ENCODE measurements at places on chromosomes 13 and 19.

- DNase-seq: no peak
These were observed 90.9 kb downstream of the SIPA1L3 start for GRCh38 chr19:37997911-37998344.

DNA sequence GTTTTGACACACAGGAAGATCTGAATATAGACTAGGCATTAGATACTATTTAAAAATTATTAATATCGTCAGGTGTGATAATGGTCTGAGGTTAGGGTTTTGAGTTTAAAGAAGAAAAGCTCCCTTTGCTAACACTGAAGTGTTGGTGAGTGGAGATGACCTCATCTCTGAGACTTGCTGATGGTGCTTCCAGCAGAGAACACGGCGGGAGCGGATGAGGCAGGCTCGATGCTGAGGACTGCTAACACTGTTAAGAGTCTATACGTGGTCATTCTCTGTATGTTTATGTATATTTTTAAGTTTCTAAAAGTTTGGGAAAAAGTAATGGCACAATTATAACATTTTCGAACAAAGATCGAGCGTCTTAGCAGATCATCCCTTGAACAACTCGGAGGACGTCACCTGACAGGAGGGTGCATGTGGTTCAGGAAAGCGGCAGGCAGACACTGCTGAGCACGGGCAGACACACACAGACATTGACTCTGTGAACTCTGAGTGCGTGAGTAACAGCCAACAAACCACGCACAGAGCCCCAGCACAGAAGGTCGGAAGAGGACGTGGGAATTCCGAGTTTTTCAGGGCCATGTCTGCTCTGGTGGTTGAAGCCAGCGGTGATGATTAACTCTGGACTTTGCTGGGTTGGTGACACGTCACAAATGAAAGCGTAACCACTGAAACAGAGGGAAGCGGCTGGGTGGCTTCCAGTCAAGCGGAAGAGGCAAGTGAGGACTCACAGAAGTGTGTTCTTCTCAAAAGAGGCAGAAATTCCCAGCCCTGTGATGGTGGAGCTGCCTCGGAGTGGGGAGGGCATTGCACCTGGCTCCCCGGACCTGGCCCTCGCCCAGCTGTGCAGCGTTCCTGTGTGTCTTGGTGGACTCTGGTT, 91.9 kb upstream of the TEX29 start:
- DNase-seq: no peak

DNA sequence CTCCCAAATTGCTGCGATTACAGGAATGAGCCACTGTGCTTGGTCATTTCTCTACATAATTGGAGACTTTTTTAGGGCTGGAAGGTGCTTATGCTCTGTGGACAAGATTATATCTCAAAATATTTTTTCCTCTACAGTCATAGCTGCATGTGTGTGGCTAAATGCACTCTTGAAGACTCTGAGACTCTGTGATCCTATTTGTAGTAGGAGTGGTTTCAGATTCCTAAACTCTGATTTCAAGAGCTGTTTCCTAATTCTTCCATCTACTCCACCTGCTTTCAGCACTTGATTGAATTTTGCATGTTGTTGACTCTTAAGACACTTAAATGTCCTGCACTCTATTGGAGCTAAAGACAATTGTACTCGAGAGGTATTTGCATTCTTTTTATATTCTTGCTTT, 78.0 kb downstream of the KLF5 start:
- no peak for DNase-seq

DNA sequence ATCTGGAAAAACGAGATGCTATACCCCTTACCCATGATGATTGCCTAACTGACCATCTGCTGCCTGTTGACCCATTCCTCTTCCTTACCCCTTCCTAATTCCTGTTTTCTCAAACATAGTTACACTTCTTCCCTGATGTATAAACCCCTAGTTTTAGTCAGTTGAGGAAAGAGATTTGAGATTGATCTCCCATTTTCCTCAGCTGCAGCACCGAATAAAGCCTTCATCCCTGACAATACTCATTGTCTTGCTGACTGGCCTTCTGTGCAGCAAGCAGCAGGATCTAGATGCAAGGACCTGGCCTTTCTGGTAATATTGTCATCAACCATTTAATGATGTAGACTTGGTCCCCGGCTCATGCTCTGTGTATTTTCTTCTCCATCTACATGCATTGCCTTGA, 999 bp upstream of the ZNF264 start:
- DNase-seq: no peak

GRCh38 chr13:44385401-44385800, 11.8 kb downstream of the SERP2 start:
- no peak for DNase-seq

Data from nephron progenitor cell (in vitro differentiated cells).